ENCODE measurements at places on chromosomes 11 and 22.
A peak's percentile ranks its signal among the peaks of the same experiment; 100 is the strongest.

GRCh38 chr11:2325719-2326118 lies 23.9 kb downstream of the TSPAN32 start:
- no peak for DNase-seq

GRCh38 chr11:72305891-72306585 lies 62.1 kb upstream of the PHOX2A start:
- no peak for DNase-seq

DNA sequence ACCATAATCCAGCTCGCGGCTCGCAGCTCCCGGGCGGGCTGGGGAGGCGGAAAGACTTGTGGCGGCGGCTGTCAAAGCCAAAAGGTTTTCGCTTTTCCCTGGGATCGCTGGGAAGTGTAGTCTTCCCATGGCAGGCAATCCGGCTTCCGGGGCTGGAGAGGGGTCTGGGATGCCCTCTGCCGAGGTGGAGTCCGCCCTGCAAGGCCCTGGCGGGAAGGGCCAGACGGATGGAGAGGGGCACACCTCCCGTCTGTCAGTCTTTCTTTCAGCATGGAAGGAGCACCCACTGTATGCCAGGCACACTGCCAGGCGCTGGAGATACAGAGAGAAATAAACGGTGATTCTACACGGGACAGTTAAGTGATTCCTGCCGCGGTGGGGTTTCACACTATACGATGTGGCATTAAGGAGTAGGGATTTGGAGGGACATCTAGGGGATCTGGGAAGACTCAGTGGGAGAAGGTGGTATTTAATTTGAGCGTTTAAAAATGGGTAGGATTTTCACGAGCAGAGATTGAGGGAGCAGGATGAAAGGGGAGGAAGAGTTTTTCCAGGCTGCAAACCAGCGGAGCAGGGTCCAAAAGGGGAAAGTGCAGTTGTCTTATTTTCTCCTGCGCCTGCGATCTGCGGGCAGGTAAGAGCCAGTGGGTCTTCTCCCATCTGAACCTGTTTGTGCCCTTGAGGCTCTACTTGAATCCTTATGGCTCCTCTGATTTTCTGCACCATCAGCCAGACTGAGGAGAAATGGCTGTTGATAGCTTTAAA lies at the start of gene BACE1:
Gene BACE1 (minus strand): TSS at position 60 of the 765 bp plus-strand sequence. CDS start 461 bp downstream, outside the sequence.
- peak; percentile 38 for DNase-seq

GRCh38 chr22:24775769-24776492 lies 1.4 kb upstream of the PIWIL3 start:
- no peak for DNase-seq

DNA sequence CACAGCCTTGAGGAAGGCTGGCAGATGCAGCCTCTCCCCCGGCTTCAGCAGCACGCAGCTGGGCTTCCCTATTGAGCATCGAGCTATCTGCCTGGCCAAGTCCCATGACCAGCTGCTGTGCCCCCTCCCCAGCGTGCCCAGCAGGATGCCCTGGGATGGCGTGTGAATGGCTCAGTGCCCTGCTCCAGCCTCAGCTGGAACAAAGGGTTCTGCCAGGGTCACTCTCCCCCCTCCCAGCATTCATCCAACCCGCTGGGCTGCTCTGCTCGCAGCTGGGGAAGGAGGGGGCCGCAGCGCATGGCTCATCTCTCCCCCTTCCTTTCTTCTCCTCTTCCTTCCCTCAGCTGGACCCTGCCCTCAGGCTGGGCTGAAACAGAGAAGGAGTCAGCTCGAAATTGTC lies 14.5 kb downstream of the LRP4 start:
- no peak for DNase-seq

DNA sequence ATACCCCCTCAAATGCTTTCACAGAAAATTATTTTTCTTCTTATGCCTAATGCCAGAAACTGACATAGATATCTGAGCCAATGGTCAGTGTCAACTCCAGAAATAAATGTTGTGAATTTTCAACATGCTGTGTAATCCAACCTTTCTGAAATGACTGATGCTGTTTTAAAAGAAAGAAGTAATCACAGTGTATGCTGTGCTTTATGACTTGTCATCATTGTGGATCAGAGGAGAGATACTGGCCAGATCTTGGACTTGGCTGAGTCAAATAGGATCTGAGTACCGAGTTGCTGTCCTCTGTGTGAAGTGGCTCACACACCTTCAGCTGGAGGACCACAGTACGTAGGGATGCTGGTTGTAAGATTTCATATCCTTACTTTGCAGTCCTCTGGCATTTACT lies 89.9 kb upstream of the ARHGAP20 start:
- DNase-seq = no peak

GRCh38 chr22:24097961-24098391 lies 83.3 kb upstream of the SUSD2 start:
- no peak for DNase-seq

DNA sequence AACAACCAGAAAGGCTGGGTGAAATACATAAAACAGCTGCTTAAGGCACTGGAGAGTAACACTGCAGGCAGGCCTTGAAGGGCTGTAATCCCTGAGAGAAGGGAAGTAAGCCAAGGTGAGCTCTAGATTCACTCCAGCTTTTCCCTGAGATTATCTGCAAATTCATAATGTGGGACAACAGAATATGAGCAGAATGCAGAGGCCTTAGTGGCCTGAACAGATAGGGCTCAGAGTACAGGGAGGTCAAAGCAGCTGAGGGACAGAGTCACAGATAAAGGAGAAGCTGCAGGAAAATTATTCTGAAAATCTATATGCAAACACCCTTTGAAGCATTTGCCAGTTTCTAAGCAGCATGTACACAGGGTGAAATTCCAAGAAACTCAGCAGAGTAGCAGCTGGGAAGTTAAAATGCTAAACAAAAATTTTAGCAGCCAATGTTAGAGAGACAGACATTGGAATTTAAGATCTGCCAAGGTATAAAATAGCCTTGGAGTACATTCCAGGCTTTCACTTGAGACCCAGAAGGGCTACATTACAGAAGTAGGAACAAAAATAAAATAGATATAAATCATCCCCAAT lies 48.1 kb upstream of the CWF19L2 start:
- DNase-seq = no peak

DNA sequence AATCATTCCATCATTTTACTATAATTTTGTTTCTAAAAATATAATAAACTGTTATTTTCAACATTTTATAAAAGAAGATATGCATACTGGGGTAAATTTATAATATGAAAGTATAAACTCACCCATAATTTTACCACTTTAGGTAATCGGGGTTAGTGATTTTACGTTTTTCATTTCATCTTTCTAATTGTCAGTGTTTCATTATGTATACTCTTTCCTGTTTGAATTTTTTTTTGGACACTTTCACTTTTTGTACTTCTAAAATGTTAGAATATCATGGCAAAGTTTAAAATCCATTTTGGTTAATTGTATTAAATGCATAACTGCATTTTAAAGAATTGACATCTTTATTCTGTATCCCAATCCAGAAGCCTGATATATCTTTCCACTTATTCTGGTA lies 115.8 kb downstream of the METTL15 start:
- no peak for DNase-seq

- DNase-seq = no peak
Measured at GRCh38 chr11:86101941-86102407, 33.1 kb upstream of the PICALM start.

DNA sequence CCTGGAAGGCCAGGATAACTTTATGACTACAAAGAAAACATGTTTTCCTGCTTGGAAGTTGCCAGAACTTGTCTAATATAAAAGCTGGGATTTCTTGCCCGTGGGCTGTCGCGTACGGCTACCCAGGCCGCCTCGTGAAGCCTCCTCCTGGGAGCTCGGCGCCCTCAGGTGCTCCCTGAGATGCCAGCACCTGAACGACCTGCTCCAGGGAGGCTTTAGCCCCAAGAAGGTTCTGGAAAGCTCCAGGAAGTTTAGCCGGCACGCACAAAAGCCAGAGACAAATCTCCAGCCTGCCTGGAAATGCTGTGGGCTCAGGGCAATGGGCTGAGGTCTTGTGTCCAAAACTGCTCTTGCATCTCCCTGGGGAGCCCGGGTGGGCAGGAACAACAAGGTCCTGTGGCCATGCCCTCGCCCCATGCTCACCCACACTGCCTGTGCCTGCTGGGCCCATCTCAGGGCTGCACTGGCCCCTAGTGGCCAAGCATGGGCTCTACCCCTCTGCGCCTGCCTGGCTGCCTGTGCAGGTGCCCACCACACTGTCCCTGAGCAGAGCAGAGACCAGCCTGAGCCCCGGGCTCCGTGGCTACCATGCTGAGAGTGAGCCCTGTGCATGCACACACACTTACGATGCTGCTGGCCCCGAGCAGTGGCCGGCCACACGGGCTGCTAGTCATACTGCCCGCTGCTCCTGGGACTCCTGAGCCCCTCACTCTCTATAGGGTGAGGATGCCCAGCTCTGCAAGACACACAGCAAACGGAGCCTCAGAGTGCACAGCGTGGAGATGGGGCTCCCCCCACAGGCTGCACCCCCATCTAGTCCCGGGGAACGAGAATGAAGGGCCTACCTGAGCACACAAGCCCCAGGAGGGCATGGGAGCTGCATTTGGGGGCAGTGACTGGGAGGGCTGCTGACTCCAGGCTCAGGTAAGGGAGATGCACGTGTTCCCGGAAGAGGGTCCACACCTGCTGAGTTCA lies 4.9 kb upstream of the CELSR1 start:
- peak; percentile 45 for DNase-seq

GRCh38 chr11:70270877-70271648 lies 573 bp downstream of the PPFIA1 start:
- no peak for DNase-seq

DNA sequence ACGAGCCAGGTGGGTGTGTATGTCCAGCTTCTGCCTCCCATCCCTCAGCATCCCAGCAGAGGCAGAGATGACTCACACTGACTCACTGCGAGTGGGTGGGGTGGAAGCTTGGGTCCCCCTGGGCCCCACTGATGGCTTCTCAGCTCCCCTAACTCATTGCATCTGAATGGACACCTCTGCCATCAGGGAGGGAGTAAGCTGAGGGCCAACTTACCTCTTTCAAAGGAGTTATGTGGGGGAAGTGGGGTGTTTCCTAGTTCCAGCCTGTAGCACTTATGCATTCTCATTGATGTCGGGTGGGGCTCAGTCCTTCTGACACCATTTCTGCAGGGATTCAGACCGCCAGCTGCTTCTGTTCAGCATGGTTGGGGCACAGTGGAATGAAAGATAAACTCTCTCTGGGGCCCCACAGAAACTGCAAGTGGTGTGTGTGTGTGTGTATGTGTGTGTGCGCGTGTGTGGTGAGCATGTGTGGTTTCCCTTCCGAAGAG lies 1425.8 kb downstream of the TBC1D22A start:
- no peak for DNase-seq

DNA sequence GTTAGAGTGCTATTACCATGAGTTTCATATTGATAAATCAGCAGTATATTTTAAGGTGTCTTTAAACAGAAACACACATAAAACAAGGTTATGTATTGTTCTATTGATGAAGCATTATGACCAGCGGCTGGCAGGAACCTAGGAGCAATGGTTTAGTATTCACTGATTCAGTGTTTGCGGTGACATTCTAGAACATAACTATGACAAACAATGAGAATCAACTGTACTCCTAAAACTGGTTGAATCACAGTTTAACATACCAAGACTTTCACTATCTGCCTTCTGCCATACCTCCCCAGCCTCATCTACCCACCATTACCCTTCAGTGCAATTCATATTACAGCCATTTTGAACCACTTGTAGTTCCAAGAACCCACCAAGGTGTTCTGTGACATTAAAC lies 8.8 kb downstream of the HOATZ start:
- no peak for DNase-seq

DNA sequence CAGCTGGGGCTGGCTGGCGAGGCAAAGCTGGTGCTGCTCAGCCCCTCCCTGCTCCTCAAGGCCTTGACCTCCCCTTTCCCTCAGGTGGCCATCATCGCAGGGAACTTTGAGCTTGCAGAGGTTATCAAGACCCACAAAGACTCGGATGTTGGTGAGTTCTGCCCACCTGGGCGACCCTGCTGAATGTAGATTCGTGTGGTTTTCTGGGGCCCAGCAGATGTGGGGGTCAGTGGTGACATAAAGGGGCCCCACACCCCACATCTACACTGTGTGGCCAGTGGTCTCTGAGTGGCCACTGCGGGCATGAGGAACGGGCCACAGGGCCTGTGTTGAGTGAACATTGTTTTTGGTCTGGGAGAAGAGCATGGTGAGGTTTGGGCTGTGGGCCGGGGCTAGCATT lies 11.9 kb downstream of the SHANK3 start:
- no peak for DNase-seq

Data from SW 1271 (cell line).